ENCODE measurements at places on chromosomes 2 and 18.

DNA sequence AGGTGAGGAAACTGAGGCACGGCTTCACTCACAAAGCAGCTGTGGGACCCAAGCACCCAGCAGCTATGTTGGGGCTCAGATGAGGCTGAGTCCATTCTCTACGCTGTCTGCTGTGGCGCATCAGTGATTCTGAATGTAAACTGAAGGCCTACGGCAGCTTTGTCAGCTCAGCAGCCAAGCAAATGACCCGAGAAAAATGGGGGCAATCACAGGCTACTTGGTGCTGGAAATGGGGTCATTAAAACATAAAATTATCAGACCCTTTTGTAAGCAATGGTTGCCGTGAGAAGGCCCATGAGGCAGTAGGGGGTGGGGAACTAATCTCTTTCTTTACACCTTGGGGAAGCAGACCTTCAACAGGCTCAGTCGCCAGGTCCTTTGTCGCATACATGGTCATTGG, 84.0 kb upstream of the ZCCHC2 start:
- no peak for DNase-seq

DNA sequence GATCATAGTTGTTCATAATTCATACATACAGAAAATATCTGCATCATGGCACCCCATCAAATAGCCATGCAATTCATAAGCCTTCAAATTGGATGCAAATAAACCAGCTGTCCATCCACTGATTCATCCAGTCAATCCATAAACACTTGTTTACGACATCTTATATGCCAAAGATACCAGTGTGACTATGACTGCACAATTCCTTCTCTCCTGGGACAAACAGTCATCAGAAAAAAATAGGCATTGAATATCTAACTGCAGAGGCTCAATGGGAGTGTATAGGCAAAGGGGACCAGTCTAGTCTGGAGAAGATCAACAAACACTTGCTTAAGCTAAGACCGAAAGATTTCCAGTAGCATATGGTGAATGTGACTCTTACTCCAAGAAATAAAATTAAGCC, 70.0 kb downstream of the COL4A3 start:
- no peak for DNase-seq

DNA sequence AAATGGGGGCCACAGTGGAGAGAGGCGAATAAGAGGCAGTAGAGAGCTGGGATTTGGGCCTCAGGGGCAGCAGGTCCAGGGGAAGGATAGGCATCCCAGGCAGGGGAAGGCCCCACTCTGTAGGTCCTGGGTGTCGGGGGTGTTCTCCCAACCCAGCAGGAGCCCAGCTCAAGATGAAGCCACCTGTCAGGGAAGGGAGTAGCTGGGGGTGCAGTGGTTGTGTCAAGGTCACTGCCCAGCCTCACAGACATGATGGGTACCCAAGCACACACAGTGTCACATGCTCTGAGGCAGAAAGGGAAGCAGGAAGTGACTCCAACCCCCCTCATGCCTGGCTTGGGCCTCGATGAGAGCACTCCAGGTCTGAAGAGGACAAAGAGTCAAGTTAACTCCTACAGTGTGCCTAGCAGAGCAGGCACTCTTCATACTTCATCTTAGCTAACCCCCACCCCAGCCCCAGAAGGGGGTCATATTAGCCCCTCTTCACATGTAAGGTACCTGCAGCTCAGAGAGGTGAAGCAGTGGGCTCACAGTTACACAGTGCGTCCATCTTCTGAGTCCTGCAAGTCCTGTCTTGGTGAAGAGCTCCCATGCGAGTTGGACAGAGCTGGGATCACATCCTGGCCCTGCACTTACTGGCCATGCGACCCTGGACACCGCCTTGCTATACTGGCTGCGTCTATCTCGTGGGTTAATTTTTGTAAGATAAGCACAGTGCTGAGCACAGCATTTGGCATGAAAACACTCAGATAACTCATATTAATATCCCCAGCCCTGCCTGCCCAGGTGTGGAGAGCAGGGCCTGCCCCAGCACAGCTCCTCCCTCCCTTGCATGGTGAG, 72.6 kb upstream of the DAPL1 start:
- DNase-seq, result no peak

GRCh38 chr2:109525836-109526235, 87.9 kb downstream of the SEPTIN10 start:
- DNase-seq, result no peak

- DNase-seq, result no peak
These were observed 29.4 kb downstream of the SDC1 start for GRCh38 chr2:20195431-20196033.

GRCh38 chr2:28751956-28752630, 463 bp downstream of the PPP1CB start:
- peak; percentile 47 for DNase-seq

- DNase-seq, result no peak
These were observed 64.5 kb upstream of the ZCCHC2 start for GRCh38 chr18:62458346-62458745.

DNA sequence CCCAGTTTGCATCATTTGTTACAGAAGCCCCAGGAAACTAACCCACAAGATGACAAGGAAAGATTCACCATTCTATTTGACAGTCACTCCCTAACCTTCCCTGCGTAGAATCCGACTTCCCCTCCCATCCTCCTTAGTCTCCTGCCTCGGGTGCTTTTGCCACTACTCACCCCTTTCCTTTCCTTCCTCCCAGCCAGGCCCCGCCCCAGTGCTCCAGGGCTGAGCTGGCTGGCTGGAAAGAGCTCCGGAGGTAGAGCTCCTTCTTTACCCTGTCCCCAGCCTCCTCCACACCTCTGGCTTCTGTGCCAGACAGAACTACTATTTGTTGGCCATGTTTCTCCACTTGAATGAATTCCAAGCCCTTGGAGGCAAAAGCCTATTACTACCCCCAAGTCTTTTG, 317.6 kb upstream of the NCKAP5 start:
- no peak for DNase-seq

All from activated CD4-positive, alpha-beta T cell treated with anti-CD3 and anti-CD28 coated beads, Interleukin-2, amount 10 ng/mL, durations not matched to agents 7 days and 5 days (primary cell).